ENCODE measurements at places on chromosomes 12 and 14.
A peak's percentile ranks its signal among the peaks of the same experiment; 100 is the strongest.

DNA sequence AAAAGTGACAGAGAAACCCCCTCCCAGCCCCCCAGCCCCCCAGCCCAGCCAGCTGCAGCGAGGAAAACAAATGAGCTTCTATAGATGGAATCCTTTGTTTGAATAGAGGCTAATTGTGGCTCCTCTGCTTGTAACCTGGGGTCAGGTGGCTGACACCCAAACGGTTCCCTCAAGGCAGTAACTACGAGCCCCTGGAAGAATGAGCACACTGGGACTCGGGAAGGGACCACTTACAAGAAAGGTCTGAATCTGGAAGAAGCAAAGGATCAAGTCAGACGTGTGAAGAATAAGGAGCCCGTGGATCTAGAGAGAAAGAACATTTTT lies 108.7 kb upstream of the FUT8 start:
- no peak overlapping the region for H3K4me3 ChIP-seq
- no peaks in the 10 kb centered on the region for H3K36me3 ChIP-seq
- H3K27ac ChIP-seq: no peak overlapping the region
- H3K4me1 ChIP-seq: no peaks in the 10 kb centered on the region
- DNase-seq: no peak

DNA sequence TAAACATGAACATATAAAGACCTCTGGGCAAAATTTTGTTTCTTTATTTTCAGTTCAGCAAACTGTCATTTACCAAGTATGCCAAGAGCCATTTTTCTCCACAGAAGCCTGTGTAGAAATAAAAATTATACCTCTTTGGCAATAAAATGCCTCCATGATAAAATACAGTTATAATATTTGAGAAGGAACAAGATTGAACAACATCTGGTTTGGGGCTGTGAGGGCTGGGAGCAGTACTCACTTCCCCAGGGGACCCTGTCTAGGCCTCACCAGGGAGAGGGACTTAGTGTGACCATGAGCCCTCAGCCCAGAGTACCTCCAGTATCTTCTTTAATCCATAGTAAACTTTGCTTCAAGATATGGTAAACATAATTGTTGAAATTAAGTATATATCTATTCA lies 65.1 kb downstream of the DAAM1 start:
- DNase-seq: no peak
- no peak overlapping the region for H3K27ac ChIP-seq
- no peaks in the 10 kb centered on the region for H3K36me3 ChIP-seq

DNA sequence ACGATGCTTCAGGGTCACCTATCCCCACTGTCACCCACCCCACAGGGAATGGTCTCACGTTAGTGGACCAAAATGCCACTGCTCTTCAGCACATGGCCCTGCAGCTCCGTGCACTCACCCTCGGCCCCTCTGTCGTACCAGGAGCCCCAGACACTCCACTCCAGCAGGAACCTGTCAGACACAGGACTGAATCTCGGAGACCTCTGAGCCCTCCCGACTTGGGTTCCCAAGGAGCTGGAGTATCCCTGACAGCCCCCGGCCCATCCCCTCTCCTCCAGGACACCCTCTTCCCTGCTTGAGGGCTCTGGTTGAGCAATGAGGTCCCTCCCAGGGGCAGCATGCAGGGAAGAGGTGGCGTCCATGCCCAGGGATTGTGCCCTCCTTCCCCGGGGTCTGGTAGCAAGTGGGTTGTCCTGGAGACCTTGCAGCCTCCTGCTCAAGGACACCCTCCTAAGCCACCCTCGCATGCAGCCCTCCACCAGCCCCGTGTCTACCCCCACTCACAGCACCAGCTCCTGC lies 20.4 kb upstream of the LRTM2 start:
- peak; percentile 28 for DNase-seq
- no peaks in the 10 kb centered on the region for H3K36me3 ChIP-seq
- H3K4me3 ChIP-seq: no peak overlapping the region
- no peaks in the 10 kb centered on the region for H3K27me3 ChIP-seq

- H3K36me3 ChIP-seq: peaks cover 2% of the 10 kb centered on the region
- DNase-seq: no peak
- no peak overlapping the region for H3K27ac ChIP-seq
Measured at GRCh38 chr12:21509768-21510167, 8.2 kb downstream of the GOLT1B start.

GRCh38 chr14:68506021-68506644 lies 286.7 kb downstream of the ZFP36L1 start:
- H3K4me1 ChIP-seq: peaks cover 5% of the 10 kb centered on the region
- H3K36me3 ChIP-seq: no peaks in the 10 kb centered on the region
- H3K27me3 ChIP-seq: no peaks in the 10 kb centered on the region
- DNase-seq: no peak
- H3K4me3 ChIP-seq: no peak overlapping the region
- H3K27ac ChIP-seq: no peak overlapping the region

- no peaks in the 10 kb centered on the region for H3K36me3 ChIP-seq
- no peaks in the 10 kb centered on the region for H3K27me3 ChIP-seq
- no peak overlapping the region for H3K4me3 ChIP-seq
- H3K27ac ChIP-seq: no peak overlapping the region
Measured at GRCh38 chr12:52907092-52907810, 2.4 kb upstream of the KRT8 start.

DNA sequence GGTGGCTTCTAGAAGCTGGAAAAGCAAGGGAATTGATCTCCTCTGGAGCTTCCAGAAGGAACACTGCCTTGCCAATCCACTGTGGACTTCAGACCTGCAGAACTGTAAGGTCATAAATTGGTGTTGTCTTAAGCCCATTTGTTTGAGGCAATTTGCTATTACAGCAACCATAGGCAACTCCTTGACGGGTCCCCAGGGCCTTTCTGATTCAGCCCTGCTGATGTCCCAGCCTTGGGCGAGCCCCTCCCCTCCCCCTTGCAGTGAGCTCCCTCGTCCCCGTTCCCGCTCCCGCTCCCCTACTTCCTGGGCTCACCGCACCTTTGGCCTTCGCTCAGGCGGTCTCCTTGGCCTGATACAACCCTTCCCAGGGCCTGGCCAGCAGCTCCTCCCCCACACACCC lies 18.9 kb upstream of the DIO3 start:
- H3K4me3 ChIP-seq: no peak overlapping the region
- no peak overlapping the region for H3K27ac ChIP-seq
- H3K36me3 ChIP-seq: no peaks in the 10 kb centered on the region
- no peaks in the 10 kb centered on the region for H3K4me1 ChIP-seq
- DNase-seq: no peak

- no peak for DNase-seq
- no peaks in the 10 kb centered on the region for H3K27me3 ChIP-seq
- H3K36me3 ChIP-seq: no peaks in the 10 kb centered on the region
- H3K27ac ChIP-seq: no peak overlapping the region
Measured at GRCh38 chr14:98904677-98905076, 367.3 kb downstream of the BCL11B start.

- H3K4me1 ChIP-seq: no peaks in the 10 kb centered on the region
- H3K27ac ChIP-seq: no peak overlapping the region
- H3K36me3 ChIP-seq: no peaks in the 10 kb centered on the region
- no peaks in the 10 kb centered on the region for H3K27me3 ChIP-seq
Measured at GRCh38 chr14:61581955-61582615, 113.2 kb upstream of the HIF1A start.

DNA sequence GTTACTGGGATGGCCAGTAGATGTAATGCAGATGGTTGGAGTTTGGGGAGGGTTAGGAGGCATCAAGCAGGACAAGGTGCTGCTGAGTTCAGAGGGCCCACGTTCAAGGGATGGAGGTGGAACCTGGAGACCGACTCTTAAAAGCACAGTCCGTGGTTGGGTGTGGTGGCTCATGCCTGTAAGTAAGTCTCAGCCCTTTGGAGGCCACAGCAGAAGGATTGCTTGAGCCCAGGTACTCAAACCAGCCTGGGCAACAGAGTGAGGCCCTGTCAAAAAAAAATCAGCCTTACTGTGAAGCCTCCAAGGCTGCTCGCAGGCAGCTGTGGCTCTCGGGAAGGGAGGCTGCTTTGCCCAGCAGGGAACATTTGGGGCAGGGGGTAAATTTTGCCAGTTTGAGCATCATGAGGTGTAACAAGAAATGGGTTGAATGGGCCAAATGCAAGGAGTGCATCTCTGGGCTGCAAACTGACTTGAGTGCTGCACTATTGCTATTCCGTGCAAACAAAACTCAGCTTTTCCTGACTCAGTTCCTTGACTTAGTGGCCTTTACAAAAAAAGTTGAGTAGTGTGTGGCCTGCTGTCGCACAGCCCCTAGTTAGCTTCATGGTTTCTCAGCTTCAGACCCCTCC lies 55.0 kb downstream of the ANAPC7 start:
- H3K4me1 ChIP-seq: no peaks in the 10 kb centered on the region
- peaks cover 43% of the 10 kb centered on the region for H3K36me3 ChIP-seq
- H3K27me3 ChIP-seq: no peaks in the 10 kb centered on the region
- DNase-seq: no peak
- H3K27ac ChIP-seq: no peak overlapping the region

GRCh38 chr12:62848418-62848817 lies 86.5 kb downstream of the PPM1H start:
- DNase-seq: no peak
- H3K27ac ChIP-seq: no peak overlapping the region

GRCh38 chr12:1559676-1560091 lies 34.7 kb downstream of the FBXL14 start:
- DNase-seq: no peak
- H3K27ac ChIP-seq: no peak overlapping the region
- no peaks in the 10 kb centered on the region for H3K27me3 ChIP-seq
- H3K36me3 ChIP-seq: no peaks in the 10 kb centered on the region
- 0 out of 2 replicates have a peak, but pooled peaks cover 2% of the 10 kb centered on the region for H3K4me1 ChIP-seq

DNA sequence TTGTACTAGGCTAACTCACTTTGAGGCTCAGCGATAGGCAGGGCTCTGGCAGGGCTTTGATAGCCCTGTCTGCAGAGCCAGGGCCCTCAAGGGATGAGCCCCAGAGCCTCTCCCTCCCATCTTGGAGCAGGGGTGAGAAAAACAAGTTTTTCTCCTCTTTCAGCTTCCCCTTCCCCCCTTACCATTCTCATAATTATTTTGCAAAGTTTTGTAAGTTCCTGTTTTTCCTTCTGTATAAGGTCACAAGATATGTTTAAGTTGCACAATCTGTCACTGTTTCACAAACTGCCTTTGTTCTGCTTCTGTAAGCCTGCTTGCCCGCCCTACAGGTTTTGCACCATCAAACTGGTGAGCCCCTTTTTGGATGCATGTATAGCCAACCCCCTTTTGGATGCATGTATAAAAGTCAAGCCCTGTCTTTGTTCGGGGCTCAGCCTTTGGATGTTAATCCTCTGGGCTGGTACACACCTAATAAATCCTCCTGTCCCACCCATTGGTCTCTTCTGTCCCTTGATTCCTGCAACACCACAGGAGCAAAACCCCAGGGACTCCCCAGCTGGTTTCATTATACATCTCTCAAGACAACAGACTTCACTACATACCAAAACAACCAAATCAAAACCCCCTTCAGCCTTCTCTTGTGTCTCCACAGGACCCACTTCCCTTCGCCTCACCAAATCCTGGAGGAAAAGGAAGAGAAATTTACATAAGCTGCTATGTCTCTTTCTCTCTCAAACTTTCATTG lies 52.5 kb upstream of the RESF1 start:
- H3K4me3 ChIP-seq: no peak overlapping the region
- H3K36me3 ChIP-seq: peaks cover 30% of the 10 kb centered on the region
- H3K4me1 ChIP-seq: no peaks in the 10 kb centered on the region
- no peak overlapping the region for H3K27ac ChIP-seq
- DNase-seq: no peak

- H3K4me3 ChIP-seq: no peak overlapping the region
- no peaks in the 10 kb centered on the region for H3K36me3 ChIP-seq
- peaks cover 3% of the 10 kb centered on the region for H3K4me1 ChIP-seq
- H3K27me3 ChIP-seq: no peaks in the 10 kb centered on the region
- no peak for DNase-seq
Measured at GRCh38 chr12:67617629-67618028, 30.9 kb upstream of the DYRK2 start.

GRCh38 chr12:104599272-104600035 lies 142.7 kb downstream of the CHST11 start:
- H3K27ac ChIP-seq: no peak overlapping the region
- H3K36me3 ChIP-seq: 0 out of 2 replicates have a peak, but pooled peaks cover 2% of the 10 kb centered on the region
- H3K4me1 ChIP-seq: peaks cover 9% of the 10 kb centered on the region
- no peak for DNase-seq
- no peak overlapping the region for H3K4me3 ChIP-seq

DNA sequence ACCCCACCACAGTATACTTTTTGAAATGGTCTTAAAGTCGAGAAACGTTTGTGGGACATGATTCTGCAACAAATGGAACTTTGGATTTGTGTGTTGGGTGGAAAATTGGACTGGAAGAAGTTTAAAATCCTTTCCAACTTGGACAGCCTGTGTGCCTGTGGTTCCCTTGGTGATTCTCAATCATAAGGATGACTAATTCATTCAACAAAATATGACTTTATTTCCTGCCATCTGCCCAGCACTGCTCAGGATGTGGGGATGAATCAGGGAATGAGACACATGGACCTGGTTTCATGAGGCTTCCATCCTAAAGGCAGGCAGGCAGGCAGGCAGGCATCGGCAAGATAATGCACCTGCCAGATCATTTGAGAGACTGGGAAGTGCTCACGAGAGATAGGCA lies 57.3 kb upstream of the TMEM132D start:
- DNase-seq: no peak
- H3K27me3 ChIP-seq: no peaks in the 10 kb centered on the region
- H3K4me3 ChIP-seq: no peak overlapping the region
- no peaks in the 10 kb centered on the region for H3K36me3 ChIP-seq
- H3K4me1 ChIP-seq: no peaks in the 10 kb centered on the region
- no peak overlapping the region for H3K27ac ChIP-seq

GRCh38 chr12:106973545-106973944 lies 13.4 kb downstream of the MTERF2 start:
- H3K27me3 ChIP-seq: no peaks in the 10 kb centered on the region
- DNase-seq: no peak
- H3K4me3 ChIP-seq: no peak overlapping the region
- peaks cover 6% of the 10 kb centered on the region for H3K36me3 ChIP-seq
- no peak overlapping the region for H3K27ac ChIP-seq

DNA sequence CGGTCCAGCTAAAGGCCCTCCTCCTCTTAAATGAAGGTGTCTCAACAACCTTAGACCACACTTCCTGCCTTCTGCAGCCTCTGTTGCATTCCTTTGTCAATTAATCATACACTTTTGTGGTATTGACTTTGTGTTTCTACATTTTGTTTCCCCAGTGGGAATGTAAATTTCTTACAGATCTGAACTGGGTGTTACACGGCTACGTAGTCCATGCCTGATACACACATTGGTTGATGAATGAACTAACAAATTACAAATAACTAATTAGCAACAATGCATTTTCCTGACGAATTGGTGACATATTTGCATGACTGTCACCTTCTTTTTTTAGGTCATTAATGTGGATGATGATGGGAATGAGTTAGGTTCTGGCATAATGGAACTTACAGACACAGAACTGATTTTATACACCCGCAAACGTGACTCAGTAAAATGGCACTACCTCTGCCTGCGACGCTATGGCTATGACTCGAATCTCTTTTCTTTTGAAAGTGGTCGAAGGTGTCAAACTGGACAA lies 15.2 kb upstream of the CCT2 start:
- H3K4me1 ChIP-seq: no peaks in the 10 kb centered on the region
- DNase-seq: no peak
- H3K27me3 ChIP-seq: no peaks in the 10 kb centered on the region
- no peak overlapping the region for H3K4me3 ChIP-seq
- peaks cover 20% of the 10 kb centered on the region for H3K36me3 ChIP-seq

- no peaks in the 10 kb centered on the region for H3K36me3 ChIP-seq
- no peaks in the 10 kb centered on the region for H3K27me3 ChIP-seq
- no peak overlapping the region for H3K4me3 ChIP-seq
- DNase-seq: no peak
- no peaks in the 10 kb centered on the region for H3K4me1 ChIP-seq
Measured at GRCh38 chr12:107379852-107380567, 286.7 kb upstream of the CRY1 start.

- peak overlapping the region; percentile 83 for H3K4me3 ChIP-seq
- 0 out of 2 replicates have a peak, but pooled peaks cover 3% of the 10 kb centered on the region for H3K4me1 ChIP-seq
- H3K27me3 ChIP-seq: no peaks in the 10 kb centered on the region
- no peak overlapping the region for H3K27ac ChIP-seq
Measured at GRCh38 chr12:106248846-106249371, 1.1 kb upstream of the CKAP4 start.
